Neural crest cell (in vitro differentiated cells): ENCODE measurements at places on chromosomes 6 and 20.

DNA sequence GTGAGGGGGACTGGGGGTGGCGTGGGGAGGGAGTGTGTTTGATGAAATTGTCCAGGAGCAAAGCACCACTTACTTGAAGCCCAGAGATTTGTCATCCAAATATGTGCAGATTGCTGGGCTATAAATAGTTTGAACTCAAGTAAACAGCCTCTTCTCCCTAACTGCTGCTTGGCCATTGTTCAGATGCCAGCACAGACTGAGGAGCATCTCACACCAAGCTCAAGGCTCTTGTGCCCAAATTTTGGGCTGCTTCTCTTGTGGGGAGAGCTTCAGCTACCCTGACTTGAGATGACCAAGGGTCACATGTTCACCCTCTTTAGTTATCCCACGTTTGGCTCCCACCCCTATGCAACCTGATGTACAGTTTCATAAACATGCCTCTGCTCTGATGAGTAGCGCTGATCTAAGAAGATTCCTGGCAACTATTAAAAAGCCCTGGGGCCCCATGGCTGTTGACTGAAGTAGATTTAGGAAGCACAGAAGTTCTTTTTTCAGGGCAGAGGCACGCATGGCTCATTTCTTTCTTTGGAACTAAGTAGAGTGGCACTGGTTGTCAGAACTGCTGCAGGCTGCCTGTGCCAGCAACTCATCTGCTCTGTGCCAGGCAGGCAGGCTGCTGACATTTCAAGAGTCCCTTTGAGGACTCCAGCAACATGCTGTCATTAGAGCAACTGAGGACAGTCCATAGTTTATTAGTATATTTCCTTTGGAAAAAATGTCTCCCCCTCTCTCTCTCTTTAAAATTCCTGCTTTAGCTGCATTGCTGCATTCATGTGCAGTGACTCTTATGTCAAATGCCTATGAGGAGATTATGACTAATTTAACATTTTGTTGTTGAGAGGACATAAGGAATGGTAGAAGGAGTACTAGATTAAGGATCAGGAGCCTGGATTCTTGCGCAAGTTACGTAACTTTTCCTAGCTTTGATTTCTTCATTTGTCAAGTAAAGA, 9.6 kb upstream of the PKIG start:
- DNase-seq, result no peak

DNA sequence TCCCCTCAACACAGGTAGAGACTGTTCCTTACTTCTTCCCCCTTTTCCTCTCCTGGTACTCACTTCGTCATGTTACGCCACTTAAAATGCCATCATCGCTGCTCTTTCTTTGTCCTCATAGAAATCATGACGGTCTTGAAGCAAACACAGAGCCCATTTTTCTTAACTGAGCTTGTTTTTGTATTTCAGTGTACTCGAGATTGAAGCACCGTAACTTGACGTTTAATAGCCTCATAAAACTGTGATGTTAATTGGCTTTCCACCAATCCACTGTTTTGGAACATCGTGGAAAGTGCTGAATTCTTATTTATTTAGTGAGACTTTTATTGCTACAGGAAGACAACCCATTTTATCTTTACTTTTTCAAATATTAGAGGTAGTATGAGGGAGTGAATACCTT, 38.7 kb downstream of the DUSP22 start:
- DNase-seq, result no peak

- DNase-seq, result peak; percentile 19
Measured at GRCh38 chr6:166815629-166816028, 140.7 kb downstream of the RNASET2 start.

GRCh38 chr6:118621799-118622470, 29.5 kb downstream of the CEP85L start:
- DNase-seq, result no peak

DNA sequence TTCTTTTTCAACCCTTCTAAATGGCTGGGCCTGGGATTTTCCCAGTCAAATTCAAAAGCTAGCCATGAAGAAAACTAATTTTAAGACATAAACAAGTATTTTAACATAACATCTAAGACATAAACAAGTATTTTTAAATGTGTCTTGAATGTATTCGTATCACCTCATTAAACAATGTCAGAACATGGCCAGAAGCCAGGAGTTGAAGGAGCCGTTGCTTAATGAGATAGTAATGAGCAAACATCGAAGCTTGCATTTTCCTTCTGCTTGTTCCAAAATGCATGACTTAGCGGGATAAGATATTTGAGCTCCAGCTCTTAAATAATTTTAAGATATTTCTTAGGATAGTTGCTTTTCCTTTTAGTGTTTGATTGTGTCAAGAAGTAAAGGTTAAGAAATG, 4.2 kb upstream of the RNF182 start:
- no peak for DNase-seq

DNA sequence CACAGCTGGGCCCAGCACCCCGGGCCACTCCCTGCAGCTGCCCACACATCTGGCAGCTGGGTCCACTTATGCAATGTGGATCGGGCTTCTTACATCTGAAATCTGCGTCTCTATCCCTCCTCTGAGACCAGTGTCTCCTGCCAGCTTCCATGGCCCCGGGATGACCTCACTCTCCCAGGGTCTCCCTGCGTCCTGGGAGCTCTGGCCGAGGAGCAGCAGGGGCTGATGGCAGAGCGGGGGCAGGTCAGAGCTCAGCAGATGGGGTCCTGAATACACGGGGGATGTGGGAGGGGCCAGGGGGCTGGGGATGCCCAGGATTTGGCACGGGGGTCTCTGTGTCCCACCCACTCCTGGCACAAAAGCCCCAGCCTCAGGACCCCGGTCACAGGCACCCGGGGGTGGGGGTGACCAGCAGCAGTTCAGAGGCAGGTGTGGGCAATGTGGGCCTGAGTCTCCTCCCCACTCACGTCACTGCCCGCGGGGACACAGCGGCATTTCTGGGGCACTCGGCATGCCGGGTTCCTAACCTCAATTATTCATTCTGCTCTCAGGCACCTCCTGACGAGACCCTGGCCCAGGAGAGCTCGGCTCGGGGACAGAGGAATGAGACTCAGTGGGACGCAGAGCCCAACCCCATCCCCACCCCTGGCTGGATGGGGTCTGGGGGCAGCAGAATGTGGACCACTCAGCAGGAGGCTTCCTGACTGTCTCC, 16.4 kb downstream of the CHRNA4 start:
- DNase-seq, result no peak

DNA sequence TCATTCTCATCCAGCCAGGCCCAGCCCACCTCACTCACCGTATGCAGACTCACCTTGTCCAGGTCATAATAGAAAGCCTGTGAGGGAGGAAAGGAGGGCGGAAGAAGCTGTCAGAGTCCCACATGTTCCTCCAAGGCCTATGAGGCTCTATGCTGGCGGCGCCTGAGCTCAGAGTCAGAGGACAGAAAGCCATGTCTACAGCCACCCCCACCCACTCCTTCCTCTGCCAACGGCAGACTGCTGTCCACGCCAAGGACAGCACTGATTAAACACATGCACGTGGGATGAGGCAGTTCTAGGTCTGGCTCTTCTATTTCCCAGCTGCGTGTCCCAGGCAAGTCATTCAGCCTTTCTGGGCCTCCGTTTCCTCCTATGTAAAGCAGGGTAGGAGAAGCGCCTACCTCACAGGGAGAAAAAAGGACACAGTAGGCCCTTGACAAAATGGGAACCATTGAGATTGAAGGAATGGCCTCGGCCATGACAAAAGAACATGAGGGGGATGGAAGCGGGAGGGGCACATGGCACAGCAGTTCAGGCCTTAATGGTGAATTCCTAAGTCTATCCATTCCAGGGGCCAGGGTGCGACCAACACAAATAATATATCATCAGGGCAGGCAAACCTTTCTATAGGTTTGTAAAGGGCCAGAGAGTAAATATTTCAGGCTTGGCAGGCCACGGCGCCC, 80.1 kb downstream of the RIPOR3 start:
- no peak for DNase-seq

DNA sequence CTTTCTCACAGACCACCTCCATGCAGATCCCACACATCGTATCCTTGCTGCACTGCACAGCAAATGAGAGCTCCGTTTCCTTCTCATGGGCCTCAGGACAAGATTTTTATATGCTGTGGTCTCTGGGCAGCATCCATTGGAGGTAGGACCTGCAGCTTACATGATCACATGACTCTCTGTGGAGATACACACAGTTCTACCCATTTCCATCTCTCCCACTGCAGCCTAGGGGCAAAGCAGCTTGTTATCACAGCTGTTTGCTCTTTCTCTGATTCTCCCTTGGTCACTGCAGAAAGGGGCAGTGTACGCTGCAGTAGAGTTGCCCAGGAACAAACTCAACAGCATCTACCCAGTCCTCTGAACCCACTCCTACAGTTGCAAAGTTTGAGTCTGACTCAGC, 48.9 kb downstream of the ZNF334 start:
- DNase-seq, result no peak

DNA sequence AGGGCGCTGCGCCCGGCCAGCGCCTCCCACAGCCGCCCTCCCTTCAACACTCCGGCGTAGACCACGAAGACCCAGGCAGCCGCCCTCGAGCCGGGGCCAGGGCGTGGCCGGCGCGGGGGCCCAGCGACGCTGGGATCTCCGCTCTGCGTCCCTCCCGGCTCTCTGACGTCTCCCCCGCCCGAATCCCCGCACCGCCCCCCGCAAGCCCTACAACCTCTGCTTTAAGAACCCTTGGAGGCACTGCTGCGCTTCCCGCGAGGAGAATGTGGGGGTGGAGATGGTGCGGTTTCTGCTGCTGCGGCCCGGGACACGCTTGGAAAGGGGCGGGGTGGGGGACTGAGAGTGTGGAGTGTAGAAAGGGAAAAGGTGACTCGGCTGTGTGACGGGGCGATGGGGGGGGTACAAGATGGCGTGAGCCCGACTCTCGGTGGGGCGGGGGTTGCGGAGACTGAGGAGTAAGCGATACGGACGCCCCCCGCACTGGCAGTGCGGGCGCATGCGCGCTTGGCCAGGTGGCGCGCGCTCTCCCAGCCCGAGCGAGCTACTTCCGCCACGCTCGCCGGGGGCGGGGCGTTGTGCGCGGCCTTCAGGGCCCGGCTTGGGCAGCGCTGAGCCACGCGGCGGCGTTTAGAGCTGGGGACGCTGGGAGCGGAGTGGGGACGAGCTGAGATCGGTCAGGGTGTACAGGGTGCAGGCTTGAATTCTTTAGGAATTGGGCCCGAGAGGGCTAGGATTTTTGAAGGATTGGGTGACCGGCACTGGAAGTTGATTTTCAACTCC, at the start of gene SUPT3H:
Gene SUPT3H (minus strand): TSS at position 381 of the 780 bp plus-strand sequence.
- DNase-seq, result peak; percentile 80

- DNase-seq, result no peak
Measured at GRCh38 chr6:135088281-135088680, 33.7 kb upstream of the HBS1L start.

DNA sequence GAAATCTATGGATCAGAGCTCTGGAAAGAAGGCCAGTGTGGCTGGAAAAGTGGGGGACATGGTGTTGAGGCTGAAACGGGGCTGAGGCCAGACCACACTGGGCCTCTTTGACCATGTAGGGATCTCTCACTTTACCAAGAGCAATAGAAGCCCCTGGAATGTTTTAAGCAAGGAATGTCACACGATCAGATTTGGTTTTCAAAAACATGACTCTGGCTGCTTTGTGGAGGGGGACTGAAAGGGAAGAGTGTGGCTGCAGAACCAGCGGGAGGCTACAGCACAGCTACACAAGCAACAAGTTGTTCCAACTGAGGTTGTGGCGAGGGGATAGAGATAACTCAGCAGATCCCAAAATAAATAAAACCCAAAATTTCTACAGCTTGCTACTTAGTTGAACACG, 346.0 kb downstream of the NRN1 start:
- no peak for DNase-seq

DNA sequence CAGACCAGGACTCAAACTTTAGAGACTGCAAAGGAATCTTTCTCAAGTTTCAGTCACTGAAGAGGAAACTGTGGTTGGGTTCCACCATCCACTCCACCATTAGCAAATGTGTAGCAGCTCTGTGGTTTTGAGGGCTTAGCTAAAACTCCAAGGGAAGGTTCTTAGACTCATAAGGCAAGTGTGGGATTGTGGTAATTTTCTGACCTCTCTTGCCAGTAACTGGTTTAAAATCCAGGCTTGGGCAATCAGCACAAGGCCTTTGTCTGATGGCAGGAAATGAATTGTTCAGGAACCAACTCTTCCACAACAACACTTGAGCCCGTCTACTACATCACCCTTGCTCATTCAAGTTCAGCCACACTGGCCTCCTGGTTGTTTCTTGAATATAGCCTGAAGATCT, 68.6 kb upstream of the FBXL4 start:
- no peak for DNase-seq

DNA sequence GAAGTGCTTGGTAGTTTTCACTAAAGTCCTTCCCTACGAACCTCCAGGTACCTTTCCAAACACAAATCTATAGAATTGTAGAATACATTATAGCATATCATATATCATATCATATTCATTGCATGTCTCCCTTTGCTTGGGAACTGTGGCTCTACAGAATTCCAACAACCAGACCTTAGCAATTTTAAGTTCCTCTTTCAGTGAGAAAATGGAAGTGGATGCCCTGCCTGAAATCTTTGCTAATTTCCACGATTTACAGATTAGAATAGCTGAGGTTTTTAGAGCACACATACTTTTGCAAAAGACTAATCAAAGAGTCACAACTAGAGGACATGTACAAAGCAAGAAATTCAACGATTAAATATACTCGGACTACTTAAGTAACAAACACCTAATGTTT, 78.6 kb downstream of the TNFRSF21 start:
- no peak for DNase-seq

DNA sequence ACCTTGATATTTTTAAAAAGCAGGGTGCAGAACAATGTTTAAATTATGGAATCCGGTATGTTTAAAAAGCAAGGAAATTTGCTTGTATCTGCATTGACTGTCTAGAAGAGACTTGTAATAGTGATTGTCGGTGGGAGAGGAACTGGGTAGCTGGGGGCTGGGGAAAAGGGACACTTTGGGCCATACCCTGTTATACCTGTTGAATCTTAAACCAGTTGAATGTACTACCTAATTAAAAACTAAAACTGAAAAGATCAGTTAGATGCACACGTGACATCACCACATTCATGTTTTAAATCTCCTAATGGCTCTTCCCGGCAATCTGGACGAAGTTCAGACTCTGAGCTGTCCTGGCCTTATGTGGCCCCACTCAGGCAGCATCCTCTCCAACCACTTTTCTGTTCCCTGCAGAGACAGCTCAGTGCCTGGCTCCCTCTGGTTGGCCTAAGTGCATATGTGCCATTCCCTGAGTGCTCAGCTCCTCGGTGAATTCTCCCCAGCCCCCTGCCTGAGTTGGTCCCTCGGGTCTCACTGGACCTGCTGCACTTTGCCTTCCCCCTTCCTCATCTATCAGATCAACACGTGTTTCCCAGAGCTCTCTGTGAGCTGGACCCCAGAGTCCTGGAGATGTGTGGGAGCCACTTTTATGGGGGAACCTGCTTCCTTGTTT, 36.3 kb downstream of the SLC52A3 start:
- DNase-seq, result no peak

- DNase-seq, result no peak
Measured at GRCh38 chr6:36221674-36222073, 25.1 kb downstream of the BRPF3 start.

GRCh38 chr6:3001773-3002293, 2.1 kb downstream of the NQO2 start:
- no peak for DNase-seq

GRCh38 chr6:164037171-164037870, 622.8 kb downstream of the QKI start:
- no peak for DNase-seq
